Retinal pigment epithelial cell (primary cell): ENCODE measurements at places on chromosomes 12 and 14.

DNA sequence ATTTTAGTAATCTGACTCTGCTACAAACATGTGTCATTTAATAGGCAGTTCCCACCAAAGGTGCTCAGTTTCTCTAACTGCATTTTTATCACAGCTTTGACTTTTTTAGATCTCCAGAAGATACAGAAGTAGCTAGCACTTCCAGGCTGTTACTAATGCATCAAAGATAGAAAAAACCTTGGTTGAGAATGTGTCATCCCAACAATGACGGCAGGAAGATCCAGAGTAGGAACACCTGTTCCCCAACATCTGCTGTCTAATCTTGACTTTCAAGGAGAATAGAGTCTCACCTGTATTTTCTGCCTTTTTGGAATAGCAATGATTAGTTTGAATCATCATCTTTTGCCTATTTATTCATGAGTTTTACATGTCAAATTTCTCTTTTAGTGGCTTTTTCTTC is 45.0 kb downstream of the ARMH4 start:
- DNase-seq, result no peak

DNA sequence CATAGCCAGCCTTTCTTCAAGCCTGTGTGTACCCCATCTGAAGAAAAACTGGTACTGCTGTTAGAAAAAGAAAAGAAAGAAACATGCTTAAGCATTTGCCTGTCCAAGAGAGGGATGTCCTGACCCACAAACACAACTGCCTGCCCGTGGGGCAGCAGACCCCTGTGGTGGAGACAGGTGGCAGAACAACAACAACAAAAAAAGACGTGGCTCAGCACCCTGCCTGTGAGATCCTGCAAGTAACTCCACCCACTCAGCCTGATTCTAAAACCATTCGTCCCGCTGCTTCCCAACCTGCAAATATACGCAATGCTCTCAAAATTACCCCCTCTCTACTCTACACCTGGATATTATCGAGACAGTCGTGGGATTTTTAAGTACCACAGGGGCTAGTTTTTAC is 64.9 kb upstream of the ZDHHC17 start:
- no peak for DNase-seq

DNA sequence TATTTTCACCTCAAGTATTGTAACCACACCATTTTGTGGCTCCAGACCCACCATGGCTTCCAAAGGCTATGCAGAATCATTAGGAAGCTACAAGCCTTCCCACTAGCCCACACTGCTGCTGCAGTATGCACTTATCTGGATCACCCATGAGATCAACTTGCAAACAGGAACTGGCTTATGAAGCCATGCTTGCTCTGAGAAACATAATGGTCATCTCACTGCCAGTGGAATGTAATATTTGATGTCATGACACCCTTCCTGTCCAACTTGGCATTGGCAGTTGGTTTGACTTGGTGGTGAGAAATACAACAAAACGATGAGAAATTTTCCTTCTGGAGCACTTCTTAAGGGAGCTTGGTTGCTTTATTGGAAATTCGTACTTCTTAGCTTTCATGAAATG is 69.3 kb upstream of the FRMD6 start:
- DNase-seq, result no peak

DNA sequence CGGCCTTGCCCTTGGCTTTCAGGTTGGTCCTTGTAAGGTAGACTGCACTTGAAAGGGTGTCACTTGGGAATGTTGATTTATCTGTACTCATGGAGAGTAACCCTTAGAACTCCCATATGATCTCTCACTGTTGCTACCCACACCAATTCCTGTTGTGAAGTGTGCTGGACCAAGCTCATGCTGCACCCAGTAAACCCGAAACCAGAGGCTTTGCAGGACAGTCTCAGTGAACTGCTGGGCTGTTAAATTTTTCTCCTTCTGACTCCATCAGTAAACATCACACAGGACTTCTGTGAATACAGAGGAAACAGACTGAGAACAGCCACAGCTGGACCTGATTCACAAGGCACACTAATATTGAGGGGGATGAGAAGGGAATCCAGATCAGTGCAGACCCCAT is 783.0 kb downstream of the TMEM121 start:
- no peak for DNase-seq

DNA sequence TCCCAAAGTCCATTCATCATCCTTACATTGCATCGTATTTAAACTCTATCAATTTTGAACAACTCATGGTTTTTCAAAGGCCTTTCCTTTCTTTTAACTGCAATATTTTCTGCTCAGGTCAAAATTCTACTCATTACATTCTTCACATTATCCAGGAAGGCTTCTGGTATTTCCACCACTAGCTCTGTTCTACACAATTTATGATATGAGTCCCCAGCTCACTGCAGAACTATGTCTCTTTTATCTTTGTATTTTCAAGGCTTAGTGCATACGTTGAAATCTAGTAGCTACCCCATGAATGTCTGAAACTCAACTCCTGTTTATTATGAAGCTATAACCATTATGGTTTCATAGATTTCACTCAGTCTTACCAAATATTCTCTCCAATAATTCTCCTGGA is 282.9 kb downstream of the DUSP6 start:
- DNase-seq, result no peak

DNA sequence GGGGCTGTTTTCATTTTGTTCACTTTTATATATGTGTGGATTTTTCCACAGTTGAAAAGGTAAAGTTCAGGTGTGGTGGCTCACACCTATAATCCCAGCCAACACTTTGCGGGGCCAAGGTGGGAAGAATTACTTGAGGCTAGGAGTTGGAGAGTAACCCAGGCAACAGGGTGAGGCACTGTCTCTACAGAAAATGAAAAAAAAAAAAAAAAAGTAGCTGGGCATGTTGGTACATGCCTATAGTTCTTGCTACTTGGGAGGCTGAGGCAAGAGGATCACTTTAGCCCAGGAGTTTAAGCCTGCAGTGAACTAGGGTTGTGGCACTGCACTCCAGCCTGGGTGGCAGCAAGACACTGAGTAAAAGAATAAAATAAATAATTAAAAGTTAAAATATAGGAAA is 326.5 kb downstream of the NAV3 start:
- no peak for DNase-seq

DNA sequence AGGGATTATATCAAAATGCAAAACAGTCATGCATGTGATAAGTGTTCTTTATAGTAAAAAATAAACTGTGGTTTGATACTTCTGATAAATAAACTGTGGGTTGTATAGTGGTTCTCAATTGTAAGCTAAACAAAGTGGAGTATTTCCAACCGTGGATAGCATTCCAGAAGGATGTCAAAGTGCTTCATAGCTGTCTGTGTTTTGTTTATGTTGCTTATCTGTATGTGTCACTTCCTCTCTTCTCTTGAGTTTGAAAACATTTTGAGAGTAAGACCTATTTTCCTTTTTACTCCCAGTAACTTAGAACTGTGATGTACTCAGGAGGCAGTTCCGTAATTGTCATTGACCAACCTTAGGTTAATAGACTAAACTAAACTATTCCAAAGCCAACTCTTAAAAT is 415.8 kb downstream of the TMTC2 start:
- no peak for DNase-seq

DNA sequence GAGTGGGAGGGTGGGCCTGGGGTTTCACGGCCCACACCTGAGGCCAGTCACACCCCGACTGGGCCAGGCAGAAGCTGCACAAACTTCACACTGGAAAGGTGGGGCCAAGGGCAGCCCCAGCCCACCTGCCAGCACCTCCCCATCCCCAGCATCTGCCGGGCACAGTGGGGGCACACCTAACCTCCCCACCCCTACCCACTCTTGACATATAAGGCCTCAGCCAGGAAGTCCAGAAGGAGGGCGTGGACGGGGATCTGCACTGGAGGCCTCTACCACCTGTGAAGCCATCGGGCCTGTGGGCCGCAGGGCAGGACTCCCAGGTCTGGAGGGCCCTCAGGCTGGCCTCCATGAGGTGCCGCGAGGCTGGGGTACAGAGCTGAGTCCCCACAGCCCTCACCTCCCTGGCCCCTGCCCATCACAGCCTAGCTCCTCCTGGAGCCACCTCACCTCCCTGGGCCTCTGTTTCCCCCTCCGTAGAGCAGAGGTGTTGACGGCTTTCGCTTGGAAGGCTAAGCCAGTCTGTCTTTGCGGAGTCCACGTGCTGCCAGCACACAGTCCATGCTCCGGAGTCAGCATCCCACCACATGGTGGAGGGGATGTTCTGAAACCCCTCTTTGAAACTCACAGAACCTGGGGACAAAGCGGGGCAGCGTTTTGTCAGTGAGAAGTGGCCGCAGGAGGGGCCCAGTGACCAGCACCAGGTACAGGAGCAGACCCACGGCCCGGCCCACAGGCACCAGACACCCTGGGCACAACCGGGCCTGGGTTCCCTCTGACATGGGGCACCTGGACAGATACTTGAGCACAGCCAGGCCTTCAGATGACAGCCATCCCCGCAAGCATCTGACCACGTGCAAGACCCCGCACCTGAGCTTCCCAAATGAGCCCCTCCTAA is 38.2 kb upstream of the INF2 start:
- DNase-seq, result no peak

DNA sequence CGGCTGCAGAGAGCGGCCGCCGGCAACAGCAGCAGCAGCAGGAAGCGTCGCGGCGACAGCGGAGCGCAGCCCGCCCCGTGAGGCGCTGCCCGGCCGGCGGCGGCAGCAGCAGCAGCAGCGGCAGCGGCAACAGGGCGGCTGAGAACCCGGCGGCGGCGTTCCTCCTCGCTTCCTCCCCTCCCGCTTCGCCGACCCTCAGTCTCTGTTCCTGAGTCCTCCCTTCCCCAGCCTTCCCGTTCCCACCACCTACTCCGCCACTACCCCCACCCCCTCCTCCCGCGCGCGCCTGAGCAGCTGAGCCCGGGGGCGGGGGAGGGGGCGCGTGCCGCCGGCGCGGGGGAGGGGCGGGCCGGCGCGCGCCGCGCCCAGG is 310 bp downstream of the BICDL1 start:
- no peak for DNase-seq

GRCh38 chr12:508795-509194 is 49.1 kb downstream of the B4GALNT3 start:
- no peak for DNase-seq

- no peak for DNase-seq
These were observed 916.5 kb downstream of the TMEM121 start for GRCh38 chr14:106442857-106443256.

DNA sequence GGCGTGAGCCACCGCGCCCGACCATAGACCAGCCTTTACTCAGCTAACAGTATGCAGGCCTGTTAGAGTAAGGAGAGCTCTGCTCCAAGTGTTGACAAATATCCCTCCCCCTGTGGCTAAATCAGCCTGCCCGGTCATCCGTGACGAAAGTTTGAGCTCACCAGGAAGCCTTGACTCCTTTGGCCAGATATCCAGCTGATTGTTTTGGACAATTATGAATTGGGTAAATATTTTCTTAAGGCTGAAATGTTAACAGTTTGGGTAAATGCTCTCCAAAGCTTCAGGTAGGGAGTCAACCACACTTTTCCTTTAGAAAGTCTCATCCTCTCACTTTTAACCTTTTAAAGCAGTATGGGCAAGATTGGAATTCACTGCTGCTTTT is 157.9 kb downstream of the PAWR start:
- no peak for DNase-seq

DNA sequence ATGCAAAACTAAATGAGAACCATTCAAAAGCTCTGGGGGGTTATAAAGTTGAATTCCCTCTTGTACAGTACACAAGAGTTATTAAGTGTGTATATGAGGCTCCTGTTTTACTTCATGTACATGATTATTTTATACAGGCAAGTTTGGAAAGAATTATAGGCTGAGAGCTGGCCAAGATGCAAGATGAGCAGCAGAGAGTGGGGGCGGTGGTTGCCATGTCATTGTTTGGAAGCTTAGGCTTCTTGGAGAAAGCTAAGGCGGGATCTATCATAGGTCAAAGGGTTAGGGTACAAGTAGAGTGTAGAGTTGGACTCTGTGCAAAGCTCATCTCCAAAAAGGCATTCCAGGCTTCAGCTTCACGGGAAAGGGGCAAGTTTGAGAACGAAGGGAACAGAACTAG is 297.1 kb upstream of the TBX3 start:
- no peak for DNase-seq

DNA sequence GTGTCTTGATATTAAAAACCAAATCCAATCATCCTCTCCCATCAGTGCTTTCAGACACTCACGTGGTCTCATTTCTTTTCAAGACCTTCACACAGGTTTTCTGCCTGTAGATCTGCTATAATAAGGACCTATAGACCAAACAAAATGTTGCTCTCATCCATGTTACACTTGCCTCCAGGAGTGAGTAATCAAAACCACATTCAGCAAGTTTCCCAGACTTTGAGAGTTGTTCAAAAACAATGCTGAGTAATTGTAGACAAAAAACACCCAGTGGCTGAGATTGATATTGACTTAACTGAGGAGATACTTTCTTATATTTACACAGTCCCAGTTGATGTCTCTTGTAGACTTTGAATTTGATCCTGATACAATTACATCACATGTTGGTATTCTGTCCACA is 383.1 kb downstream of the TMEM132D start:
- no peak for DNase-seq

DNA sequence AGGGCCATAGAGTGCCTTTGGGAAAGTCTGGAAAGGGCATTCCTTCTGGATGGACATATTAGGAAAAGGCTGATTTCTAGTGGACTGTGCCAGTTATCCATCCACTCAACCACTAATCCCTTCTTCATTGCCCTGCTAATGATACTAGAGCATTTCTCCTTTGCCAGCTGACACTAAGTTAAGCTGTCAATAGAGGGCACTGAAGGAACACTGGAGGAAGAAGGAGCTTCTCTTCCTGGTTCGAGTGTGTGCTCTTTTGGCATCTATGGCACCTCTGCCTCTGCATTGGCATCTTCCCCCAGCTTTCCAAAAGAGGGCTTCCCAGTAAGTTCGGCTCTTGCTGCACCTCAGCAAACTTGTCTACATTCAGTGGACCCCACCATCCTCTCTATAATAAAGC is 165.4 kb downstream of the DERA start:
- DNase-seq, result no peak

DNA sequence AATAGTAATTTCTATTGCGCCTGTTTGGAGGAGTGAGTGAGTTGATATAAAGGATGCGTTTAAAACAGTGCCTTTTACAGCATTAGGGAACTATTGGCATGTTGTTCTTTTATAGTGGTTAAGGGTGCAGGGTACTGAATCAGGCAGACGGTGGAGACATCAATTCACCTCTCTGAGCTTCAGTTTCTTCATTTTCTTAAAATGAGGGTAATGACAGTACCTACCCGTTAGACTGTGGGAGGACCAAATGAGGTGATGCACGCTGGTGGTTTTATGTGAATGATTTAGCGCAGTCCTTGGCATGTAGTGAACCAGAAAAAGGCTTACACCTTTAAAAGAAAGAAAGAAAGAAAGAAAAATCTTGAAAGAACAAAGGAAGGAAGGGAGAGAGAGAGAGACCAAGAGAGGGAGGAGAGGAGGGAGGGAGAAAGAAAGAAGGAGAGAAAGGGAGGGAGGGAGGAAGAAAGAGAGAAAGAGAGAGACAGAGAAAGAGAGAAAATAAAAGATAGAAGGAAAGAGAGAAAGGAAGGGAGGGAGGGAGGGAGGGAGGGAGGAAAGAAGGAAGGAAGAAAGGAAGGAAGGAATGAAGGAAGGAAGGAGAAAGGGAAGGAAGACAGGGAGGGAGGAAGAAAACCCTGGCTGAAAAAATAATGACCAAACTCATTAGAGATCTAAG is 22.2 kb upstream of the CCND2 start:
- no peak for DNase-seq

GRCh38 chr12:5439371-5439771 is 7.5 kb downstream of the NTF3 start:
- DNase-seq, result no peak
